ENCODE measurements at places on chromosomes 12 and 14.

- DNase-seq, result no peak
Observed at GRCh38 chr12:130538343-130539095, 177.6 kb downstream of the RIMBP2 start.

- peak; percentile 23 for DNase-seq
Observed at GRCh38 chr12:89245090-89245489, 107.2 kb downstream of the DUSP6 start.

- no peak for DNase-seq
Observed at GRCh38 chr12:24470050-24470449, 478.9 kb downstream of the BCAT1 start.

DNA sequence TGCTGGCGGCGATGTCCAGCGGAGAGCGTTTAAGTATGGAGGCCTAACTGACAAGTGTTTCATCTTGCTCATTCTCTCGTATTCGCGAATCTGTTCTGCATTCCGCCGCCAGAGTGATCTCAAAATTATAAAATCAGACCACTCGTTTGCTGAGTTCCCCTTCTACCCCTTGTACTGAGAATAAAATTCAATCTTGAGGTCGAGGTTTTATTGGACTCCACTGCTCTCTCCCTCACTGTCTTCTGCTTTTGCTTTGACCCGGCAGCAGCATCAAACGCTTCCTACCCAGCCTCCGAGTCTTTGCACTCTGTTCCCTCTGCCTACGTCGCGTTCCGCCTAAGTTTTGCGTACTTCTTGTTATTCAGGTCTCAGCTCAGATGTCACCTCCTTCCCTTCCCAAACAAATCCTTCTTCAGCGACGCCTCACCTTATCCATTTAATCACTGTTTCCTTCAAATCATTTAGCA lies 462 bp downstream of the KNTC1 start:
- DNase-seq, result no peak

DNA sequence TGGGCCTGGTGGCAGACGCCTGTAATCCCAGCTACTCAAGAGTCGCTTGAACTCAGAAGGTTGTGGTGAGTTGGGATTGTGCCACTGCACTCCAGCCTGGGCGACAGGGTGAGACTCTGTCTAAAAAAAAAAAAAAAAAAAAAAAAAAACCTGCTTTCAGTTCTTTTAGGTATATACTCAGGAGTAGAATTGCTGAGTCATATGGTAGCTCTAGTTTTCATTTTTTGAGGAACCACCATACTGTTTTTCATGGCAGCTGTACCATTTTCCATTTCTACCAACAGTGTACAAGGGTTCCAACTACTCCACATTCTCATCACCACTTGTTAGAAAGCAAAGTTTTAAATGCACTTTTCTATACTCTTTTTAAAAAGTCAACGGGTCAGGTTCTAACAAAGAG lies 119.8 kb downstream of the DPF3 start:
- no peak for DNase-seq

- no peak for DNase-seq
Observed at GRCh38 chr14:103398427-103399195, 13.4 kb downstream of the MARK3 start.

GRCh38 chr12:1845427-1845826 lies 25.1 kb downstream of the LRTM2 start:
- DNase-seq, result no peak

- no peak for DNase-seq
Observed at GRCh38 chr12:11651381-11651780, 1.9 kb downstream of the ETV6 start.

DNA sequence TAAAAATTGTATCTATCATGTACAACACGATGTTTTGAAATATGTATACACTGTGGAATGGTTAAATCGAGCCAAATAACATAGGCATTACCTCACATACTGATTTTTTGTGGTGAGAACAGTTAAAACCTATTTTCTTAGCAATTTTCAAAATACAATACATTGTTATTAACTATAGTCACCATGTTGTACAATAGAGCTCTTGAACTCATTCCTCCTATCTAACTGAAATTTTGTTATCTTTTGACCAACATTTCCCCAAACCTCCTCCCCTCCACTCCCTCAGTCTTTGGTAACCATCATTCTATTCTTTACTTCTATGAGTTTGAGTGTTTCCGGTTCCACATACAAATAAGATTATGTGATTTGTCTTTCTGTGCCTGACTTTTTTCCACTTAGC lies 6.8 kb upstream of the SLC38A2 start:
- no peak for DNase-seq

Data from activated CD4-positive, alpha-beta T cell treated with anti-CD3 and anti-CD28 coated beads, Interleukin-2, amount 50 U/mL, for 24 hours (primary cell).